ENCODE measurements at places on chromosomes 2 and 18.

GRCh38 chr2:207164006-207164831 is 1.5 kb downstream of the KLF7 start:
- DNase-seq = peak; percentile 29

GRCh38 chr18:10274301-10274700 is 180.1 kb upstream of the APCDD1 start:
- no peak for DNase-seq

DNA sequence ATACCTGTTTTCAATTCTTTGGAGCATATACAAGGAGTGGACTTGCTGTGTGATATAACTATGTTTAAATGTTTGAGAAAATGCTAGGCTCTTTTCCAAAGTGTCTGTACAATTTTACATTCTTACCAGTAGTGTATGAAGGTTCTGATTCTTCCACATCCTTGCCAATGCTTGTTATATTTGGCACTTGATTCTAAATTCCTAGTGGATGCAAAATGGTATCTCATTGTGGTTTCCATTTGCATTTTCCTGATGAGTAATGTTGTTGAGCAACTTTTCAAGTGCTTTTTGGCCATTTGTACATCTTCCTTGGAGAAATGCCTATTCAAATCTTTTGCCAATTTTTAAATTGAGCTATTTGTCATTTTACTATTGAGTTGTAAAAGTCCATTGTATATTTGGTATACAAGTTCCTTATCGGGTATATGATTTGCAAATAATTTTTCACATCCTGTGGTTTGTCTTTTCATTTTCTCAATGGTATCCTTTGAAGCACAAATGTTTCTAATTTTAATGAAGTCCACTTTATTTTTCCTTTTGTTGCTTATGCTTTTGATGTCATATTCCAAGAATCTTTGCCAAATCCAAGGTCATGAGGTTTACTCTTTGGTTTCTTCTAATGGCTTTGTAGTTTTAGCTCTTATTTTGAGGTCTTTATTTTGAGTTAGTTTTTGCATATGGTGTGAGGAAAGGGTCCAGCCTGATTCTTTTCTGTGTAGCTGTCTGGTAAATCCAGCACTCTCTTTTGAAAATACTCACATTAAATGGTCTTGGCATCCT is 33.2 kb upstream of the CWC22 start:
- no peak for DNase-seq

- no peak for DNase-seq
These were observed 34.3 kb downstream of the LDLRAD4 start for GRCh38 chr18:13252686-13253410.

- DNase-seq = no peak
These were observed 66.5 kb downstream of the DTNB start for GRCh38 chr2:25606892-25607291.

DNA sequence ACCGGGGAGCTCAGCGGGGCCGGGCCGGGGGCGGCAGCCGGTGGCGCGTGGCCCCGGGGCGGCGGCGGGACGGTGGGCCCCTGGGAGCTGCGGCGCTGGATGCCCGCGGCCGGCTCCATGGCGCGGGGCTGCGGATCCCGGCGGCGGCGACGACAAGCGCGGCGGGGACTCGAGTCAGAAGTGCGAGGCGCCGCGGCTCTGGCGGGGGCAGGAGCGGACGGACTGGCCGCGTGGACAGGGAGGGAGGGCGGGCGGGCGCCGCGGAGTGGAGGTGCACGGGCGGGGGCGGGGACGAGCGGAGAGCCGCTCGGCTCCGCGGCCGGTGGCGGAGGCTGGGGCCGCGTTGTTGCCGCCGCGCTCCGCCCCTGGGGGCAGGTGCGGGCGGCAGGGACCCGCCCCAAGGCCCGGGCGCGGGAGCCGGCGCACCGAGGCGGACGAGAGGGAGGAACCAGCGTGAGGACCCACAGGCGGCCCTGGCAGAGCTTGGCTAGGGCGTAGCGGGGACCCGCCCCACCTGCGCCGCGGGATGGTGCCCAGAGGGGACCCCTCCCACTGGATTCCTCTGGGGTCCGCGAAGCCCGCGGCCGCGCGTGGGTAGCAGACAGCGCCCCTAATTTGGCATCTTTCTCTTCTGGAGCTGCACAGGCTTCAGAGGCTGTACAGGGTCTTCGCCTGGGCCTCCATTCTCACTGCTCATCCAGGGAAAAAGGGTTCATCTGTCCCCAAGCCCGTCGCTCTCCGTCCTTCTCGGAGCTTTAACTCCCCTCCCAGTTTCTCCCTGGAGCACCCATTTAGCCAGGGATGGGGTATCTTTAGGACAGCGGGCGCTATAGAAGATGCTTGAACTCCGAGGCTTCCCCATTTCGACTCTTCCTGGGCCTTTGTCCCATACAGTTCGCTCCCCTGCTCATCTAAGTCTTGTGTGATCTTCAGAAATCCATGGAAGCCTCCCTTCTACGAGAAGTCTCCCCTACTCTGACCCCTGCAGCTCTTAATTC is at the start of gene TMEM163:
TSS of gene TMEM163 (minus strand) at position 184 of the 998 bp plus-strand sequence.
- DNase-seq = peak; percentile 37

DNA sequence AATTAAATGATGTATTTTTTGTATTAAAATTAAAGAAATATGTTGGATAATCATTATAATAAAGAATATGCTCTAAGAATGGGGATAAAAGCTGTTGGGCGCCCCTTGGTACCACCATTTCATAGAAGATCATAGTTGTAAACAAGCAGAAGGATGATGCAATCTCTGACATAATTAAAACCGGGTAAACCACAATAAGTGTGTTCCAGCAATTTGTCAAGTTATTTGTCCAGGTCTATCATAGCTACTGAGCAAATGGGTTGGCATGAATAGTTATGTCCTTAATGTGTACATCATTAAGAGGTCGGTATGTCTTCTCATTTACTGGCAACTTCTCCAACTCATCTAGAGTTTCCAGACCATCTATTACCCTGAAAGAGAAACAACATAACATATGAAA is 6.7 kb upstream of the CLK1 start:
- no peak for DNase-seq

DNA sequence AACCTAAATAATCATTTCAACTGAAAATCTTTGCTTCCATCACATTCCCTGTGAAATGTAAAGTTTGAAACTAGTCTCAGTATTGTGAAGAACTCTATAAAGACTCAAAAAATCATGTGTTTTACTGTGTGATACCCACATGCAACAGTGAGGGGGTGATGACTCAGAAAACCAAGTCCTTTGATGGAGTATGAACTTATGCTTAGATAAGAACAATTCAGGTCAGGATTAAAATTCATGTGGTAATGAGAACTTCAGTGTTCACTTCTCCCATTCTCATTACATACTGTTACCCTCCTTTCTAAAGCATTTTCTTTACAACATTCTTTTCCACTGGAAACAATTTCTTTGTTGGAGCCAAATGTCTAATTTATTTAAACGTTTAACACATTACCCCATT is 360.2 kb downstream of the FSIP2 start:
- no peak for DNase-seq

DNA sequence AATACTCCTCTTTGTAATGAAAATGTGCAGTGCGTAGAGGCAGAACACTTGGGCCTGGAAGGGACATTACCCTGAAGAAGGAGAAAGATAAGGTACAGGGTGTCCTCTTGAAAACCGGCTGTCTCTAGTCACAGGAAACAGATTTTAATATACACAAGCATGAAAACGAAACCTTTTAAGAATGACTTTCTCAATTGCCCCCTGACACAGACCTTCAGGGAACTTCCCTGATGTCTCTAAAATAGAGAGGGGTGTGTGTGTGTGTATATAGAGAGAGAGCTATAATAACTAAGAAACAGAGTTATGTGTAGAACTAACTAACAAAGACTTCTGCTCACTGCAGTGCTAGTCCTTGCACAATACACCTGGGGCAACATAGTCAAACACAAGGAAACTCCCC is 780.0 kb downstream of the CNTNAP5 start:
- DNase-seq = no peak

DNA sequence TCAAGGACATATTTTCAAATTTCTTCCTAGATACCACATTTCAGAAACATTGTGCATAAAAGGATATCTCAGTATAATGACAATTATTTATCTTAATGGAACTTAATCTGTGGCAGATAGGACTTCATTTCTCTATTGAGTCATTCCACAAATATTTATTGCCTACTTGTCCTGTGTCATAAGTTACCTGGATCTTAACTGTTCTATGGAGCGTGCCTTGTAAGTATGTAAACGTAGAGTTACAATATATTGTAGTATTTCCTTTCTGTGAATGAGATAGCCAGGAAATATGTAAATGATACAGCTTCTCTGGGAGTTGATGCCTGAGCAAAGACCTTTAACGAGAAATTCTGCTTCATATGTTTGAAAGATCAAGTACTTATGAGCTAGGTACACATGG is 2.5 kb downstream of the AGFG1 start:
- no peak for DNase-seq

DNA sequence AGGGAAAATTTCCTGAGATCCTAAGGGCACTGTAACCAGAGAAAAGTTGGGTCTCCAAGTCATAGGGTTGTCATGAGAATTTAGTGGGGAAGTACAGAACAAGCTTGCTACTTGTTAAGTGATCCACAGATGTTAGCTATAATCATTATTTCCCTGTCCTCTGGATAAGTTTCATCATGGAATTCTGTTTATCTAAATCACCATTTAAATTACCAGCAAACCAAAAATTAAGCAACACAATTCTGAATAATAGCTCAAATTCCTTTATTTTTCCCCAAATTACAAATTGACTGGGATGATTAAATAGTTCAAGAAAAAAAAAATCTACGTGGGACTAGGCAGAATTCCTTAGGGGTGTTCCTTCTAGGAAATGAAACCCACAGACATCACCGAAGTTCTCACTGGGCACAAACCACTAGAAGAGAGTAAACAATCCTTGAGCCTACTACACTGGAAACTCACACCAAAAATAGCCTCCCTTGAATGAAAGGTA is 159.5 kb downstream of the COL6A3 start:
- no peak for DNase-seq

- DNase-seq = no peak
These were observed 355.1 kb downstream of the TXNL1 start for GRCh38 chr18:56283316-56283715.

DNA sequence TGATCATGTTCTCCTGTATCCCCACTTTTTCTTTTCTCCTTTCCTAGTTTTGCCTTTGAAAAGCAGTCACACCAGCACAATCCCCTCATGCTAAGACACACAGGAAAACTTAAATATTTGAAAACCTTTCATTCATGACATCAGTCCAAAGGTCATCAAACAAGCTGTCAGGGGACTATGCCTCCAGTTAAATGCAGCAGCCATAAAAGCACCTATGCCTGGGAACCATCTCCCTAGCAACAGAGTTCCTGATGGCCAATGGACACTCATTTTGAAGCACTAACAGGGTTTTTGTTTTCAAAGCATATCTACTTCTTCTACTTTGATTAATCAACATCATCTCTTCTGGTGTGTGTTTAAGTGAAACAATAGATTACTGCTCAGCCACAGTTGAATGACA is 286.4 kb upstream of the PARD3B start:
- DNase-seq = no peak

GRCh38 chr2:174486563-174487107 is at the start of gene GPR155:
Gene GPR155, minus strand, starts transcription at chr2:174487029. Its CDS starts 5,073 bp downstream, at chr2:174481956.
- DNase-seq = peak; percentile 55

DNA sequence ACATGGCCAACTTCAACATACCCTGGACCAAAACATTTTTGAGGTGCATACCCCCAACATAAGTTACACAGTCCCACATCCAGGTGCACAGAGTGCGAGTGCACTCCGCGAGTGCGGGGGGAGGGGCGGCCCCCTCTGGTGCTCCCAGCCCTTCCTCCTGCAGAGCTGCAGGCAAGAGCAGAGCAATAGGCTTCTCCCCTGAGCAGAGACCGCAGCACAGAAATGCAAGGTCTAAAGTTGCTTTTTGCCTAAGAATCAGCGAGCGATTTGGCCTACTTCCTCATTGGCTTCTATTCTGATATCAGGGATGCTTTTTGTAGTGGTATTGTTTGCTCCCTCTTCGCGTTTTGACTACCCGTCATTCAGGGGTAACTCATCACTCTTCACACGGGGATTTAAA is 40.6 kb downstream of the BOLA3 start:
- no peak for DNase-seq

- DNase-seq = no peak
These were observed 32.1 kb upstream of the PTMA start for GRCh38 chr2:231676243-231676642.

GRCh38 chr2:3779496-3780049 is 76.2 kb downstream of the DCDC2C start:
- no peak for DNase-seq
